ENCODE measurements at places on chromosomes 13 and 19. TPM values are rescaled to one million over a fixed set of nuclear protein-coding genes. Genes with fewer than 3 reads are reported as not detected.

The RAB8A gene
- total RNA-seq = 74.9 TPM

The ZNF850 gene
- total RNA-seq = 0.77 TPM

The FFAR1 gene
- total RNA-seq = not detected

DNA sequence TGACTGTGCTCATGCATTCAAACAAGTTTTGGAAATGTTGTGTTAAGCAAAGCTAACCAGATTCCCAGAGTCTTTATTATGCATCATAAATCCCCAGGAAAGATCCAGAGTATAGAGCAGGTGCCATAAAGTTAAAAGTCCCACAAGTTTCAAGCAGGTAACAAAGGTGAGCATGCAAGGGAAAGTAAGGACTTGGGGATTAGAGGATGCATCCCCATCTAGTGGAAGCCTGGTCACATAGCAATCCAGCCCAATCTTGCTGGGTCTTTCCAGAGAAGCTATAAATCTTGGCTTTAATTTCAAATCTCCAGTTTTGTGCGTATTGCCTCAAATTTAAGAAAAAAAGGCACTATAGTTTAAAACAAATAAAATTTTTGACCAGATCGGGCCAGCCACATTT, 72.7 kb downstream of the ZNF254 start:
- DNase-seq = no peak

- DNase-seq = no peak
Observed at GRCh38 chr13:26880735-26881134, 120.1 kb upstream of the GPR12 start.

The HSPBP1 gene
- total RNA-seq = 14.3 TPM

GRCh38 chr19:55406826-55407549, 600 bp downstream of the UBE2S start:
- peak; percentile 17 for DNase-seq

- DNase-seq = no peak
Observed at GRCh38 chr13:91085127-91085526, 262.4 kb upstream of the MIR17HG start.

DNA sequence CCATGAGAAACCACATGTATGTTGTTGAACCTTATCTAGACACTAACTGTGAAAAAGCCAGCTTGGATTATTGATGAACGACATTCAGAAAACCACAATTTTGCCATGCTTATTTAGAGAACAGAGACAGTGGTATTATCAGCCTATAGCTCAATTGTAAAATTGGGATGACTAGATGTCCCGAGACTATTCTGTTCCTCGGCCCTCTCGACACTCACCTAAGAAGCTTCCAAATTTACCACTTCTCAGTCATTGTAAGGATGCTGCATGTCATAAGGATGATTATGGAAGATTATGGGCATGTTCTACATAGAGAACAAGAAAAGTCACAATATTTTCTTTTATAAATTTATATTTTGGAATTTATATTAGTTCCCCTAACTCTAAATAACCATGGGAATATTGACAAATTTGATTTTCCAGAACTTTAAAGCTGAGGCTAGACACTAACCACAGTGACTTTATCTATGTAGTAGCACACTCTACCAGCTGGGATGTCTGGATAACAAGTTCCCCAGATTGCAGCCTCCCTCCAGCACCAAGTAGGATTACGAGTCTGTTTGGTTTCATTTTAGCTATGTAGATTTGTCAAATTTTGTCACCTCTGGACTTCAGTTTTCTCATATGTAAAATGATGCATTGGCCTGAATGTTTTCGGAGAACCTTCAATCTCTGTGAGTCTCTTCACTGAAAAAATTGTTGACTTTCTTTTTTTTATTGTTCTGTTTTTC, 513.6 kb downstream of the IRS2 start:
- DNase-seq = no peak

The SPACA4 gene
- total RNA-seq = not detected

DNA sequence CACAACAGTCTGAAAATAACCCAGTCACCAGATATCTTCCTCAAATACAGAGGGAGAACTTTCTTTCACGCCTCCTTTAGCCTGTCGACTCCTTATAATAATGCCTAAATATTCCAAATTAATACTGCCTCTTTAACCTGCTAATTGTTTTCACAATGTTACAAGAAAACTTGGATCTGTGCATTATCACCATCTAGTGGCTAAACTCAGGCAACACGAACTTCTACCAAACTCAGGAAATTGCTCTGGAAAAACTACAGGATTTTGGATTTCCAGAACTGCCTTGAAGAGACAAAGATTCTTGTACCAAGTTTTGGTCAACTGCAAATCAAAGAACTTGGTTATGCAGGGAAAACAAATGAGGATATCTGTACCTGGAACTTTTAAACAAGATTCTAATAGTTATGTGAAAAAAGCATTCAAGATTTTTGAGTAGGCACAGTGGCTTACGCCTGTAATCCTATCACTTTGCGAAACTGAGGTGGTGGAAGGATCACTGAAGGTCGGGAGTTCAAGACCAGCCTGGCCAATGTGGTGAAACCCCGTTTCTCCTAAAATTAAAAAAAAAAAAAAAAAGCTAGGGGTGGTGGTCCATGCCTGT, 10.8 kb downstream of the CLN5 start:
- DNase-seq = no peak

The SHD gene
- total RNA-seq = 0.14 TPM

GRCh38 chr19:41265395-41266153, 1.4 kb downstream of the HNRNPUL1 start:
- DNase-seq = no peak

The SELENOV gene
- not detected for total RNA-seq

GRCh38 chr19:3720349-3720917, 12.2 kb downstream of the TJP3 start:
- DNase-seq = no peak

DNA sequence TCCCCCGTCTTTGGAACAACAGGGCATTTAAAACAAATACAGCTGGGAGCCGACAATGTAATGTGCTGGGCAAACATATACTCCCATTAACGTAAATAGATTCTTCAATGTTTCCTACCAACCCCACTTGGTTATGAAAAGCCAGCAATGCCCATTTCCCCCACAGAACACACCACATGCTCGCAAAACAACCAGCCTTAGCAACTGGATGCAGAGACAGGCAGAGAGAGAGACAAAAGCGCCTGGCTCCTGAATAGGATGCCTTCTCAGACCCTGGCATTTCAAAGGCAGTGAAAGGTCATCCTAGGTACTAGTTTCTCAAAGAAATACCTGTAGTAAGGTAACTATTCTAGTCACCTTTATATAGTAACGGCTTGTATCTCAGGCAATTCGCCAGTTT, 462.9 kb downstream of the ITGBL1 start:
- DNase-seq = no peak

The SPC24 gene
- total RNA-seq = 0.59 TPM

- DNase-seq = no peak
Observed at GRCh38 chr13:97189928-97190327, 32.2 kb upstream of the MBNL2 start.

The HNRNPM gene
- total RNA-seq = 272 TPM

The ITPKC gene
- 4.5 TPM for total RNA-seq

GRCh38 chr19:38173291-38174041, 50.6 kb downstream of the DPF1 start:
- DNase-seq = no peak

The UBE2L5 gene
- 0.11 TPM for total RNA-seq

GRCh38 chr19:55679343-55680257, 4.6 kb downstream of the EPN1 start:
- no peak for DNase-seq

DNA sequence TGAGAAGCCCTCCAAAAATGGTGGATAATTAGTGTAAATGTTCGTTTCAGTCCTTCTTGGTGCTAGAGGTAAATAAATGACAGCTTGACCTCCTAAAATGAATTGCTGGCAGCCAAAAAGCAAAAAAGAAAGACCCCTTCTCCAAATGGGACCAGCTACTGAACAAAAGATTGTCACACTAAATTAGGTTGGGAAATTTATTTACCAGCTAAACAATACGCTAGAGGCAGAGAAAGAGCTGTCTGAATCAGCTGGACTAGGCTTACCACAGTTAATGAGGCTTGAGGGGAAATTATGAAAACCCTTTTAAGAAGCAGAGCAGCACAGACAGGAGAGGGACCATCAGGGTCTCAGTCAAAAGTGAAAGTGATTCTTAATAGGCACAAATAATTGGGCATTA, 498.9 kb downstream of the SUCLA2 start:
- no peak for DNase-seq

DNA sequence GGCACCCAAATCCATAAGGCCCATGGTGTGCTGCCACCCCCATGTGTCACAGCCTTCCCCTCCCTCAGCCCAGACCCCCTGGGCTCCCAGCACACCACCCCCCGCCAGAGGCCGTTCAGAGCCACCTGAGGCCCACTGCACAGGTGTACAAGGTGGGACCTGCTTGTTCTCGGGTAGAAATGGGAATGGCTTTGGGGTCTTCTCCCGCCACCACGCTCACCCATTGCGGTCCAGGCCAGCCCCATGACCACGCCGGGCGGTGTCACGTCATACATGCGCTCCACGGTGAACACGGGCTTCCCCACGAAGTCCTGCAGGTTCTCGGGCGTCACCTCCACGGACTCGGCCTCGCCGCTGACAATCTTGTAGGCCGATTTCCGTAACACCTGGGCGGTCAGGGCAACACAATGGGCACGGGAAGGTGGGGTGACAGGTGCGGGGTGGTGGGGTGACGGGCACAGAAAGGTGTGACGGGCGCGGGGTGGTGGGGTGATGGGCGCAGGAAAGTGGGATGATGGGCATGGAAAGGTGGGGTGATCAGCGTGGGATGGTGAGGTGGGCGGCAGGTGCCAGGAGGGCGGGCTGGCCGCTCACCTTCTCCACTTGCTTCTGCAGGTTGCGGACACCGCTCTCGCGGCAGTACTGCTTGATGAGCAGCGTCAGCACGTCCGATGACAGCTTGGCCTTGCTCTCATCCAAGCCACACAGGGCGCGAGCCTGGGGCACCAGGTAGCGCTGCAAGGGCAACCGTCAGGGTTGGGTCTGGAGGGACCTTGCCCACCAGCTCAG, 4.3 kb downstream of the RPL36 start:
- DNase-seq = no peak

The ZNF221 gene
- 0.34 TPM for total RNA-seq

The RFPL4AL1 gene
- total RNA-seq = not detected

The ZNF780A gene
- total RNA-seq = 9.7 TPM

The TMEM150B gene
- not detected for total RNA-seq

GRCh38 chr13:44374348-44374712, 706 bp downstream of the SERP2 start:
- DNase-seq = no peak

DNA sequence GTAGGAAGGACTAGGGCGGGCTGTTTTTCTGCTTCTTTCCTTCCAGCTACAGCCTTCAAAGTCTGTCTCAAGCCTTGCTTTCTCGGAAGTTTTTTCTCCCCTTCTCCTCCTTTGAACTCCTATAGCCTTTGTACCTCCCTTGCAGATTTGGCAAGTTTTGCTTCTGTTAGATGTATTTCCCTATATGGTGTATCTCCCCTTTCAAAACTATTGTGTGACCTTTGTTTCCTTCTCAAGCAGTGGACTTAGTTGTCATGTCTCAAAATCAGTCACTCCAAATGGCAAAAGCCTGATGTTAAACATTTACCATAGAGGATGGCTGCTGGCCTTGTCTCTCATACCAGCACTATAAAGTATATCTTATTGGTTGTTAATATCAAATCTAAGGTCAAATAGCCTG, 152.7 kb downstream of the FLT1 start:
- no peak for DNase-seq

Measured in CD4-positive, alpha-beta T cell (primary cell).